ENCODE measurements at places on chromosomes 16 and 17.

DNA sequence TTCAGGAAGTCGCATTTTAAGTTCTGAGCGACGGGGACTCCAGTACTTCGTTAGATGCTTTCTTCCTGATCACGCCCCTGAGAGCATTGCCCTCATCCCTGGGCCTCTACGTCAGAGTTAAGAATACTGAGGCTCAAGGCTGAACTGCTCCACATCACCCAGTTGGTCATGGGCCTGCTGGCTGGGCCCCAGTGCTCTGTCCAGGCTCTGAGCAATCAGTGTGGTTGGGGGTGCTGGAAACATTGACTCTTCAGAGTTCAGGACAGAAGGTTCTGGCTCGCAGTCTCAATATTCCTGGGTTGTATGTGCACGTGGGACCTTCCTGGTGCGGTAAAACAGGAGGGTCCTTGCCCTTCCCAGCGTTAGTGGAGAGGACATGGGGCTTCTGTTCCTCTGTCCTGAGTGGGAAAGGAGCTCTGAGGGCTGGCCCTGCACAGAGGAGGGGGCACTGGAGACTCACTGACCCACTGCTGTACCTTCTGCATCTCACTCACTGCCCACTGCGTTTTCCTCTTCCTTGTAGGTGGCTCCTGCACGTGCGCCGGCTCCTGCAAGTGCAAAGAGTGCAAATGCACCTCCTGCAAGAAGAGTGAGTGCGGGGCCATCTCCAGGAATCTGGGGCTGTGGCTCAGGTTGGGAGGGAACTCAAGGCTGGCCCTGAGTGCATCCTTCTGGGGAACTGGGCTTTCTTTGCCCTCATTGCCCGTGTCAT, 518 bp downstream of the MT1E start:
- DNase-seq = no peak

GRCh38 chr16:11234884-11235702, 20.9 kb downstream of the SOCS1 start:
- DNase-seq = no peak

- no peak for DNase-seq
Observed at GRCh38 chr17:76946772-76947135, 78.5 kb downstream of the MGAT5B start.

- DNase-seq = no peak
Observed at GRCh38 chr16:67199011-67199807, at the start of gene ELMO3. TSS of gene ELMO3 (plus strand) at chr16:67199131. CDS start at chr16:67199327, 196 bp downstream.

DNA sequence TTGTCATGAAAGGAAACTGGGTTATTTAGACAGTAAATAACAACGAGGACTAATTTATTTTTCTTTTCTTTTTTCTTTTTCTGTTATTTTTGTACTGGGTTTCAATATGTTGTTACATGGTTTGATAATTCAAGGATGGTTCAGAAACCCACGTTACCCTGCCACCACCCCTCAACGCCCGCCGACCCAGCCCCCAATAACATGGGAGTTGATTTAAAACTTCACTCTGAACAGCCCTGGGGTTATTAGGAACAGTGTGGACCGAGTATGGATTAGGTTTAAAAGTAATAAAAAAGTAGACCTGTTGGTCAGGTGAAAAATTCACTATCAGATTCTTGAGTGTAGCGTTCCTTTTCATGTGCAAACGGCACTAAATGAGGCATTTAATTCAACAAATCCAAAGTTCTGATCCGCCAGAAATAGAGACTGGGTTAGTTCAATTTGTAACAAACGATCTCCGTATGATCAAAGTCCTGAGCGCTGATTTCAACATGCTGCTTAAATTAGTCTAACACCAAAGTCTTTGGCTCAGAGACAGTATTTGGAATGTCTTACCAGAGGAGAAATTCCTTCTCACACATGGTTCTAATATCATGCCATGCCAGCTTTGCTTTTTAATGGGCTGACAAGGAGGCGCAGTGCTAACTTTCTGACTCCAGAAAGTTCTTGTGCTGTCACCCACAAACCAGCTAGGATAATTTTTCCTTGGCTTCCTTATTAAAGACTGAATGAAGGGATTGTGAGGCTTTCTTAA, 173.1 kb upstream of the IRX3 start:
- no peak for DNase-seq

GRCh38 chr17:57551321-57552079, 193.6 kb downstream of the CCDC182 start:
- no peak for DNase-seq

GRCh38 chr17:63138713-63139112, 172.7 kb downstream of the TANC2 start:
- no peak for DNase-seq

- DNase-seq = no peak
Observed at GRCh38 chr16:25014500-25015147, 545 bp downstream of the ARHGAP17 start.
